CD4-positive, alpha-beta T cell treated with Interleukin-4 for 4 hours (primary cell): ENCODE measurements at places on chromosomes 13 and 19.
A peak's percentile ranks its signal among the peaks of the same experiment; 100 is the strongest.

DNA sequence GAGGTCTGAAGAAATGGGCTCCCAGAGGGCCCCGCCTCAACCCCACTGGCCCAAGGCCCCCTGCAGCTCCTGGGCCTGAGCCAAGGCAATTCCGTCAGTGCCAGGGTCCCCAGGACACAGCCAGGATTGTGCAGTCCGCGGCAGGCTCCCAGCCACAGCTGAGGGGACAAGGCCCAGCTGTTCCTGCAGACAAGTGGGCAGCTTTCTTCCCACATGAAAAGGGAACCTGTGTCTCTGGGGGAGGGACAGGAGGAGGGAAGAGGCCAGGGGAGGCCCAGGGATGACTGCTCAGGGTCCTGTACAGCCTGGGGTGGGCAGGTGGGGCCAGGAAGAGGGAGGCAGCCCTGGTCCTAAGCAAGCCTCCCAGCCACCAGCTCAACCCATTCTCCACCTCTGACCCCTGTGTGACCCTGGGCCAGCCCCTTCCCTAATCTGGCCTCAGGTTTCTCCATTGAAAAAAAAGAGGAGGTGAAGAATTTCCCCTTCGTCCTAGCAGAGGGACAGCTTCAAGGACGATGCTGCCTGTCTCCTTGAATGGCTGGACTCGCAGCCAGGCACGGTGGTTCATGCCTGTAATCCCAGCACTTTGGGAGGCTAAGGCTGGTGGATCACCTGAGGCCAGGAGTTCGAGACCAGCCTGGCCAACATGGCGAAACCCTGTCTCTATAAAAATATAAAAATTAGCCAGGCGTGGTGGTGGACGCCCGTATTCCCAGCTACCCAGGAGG lies 20.5 kb upstream of the VSTM2B start:
- no peak for DNase-seq

GRCh38 chr13:105518086-105518485 lies 1017.4 kb downstream of the EFNB2 start:
- DNase-seq, result no peak

DNA sequence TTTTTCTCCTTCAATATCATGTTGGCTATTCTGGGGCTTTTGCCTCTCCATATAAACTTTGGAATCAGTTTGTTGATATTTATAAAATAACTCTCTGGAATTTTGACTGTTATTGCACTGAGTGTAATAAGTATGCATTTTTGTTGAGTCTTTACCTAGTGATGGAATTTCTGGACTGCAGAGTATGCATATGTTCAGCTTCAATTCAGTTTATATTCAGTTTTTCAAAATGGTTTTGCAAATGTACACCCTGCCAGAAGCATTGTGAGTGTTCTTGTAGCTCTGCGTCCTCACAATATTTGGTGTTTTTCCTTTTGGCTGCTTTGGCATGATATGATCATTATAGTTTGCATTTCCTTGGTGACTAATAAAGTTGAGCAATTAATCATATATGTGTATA lies 43.1 kb downstream of the RASL11A start:
- no peak for DNase-seq

DNA sequence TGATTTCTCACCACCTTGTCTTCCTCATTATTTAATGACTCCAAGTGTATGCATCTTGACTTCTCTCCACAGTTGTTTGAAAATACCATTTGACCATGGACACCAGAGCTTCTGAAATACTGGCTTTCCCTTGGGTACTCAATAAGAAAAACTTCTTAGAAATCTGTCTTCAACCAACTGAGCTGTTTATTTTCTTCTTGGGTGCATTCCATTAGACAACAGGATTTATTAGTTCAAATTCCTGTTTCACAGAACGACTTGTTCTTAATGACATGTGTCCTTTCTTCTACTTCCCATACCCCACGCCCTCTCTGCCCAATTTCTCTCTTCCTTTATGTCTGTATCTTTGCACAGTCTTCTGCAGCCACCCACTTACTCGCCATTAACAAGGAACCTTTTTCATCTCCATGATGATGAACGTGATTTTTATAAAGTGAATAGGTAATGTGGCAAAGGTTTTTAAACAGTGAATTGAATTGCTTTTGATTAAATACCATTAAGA lies 11.3 kb upstream of the ITM2B start:
- no peak for DNase-seq

DNA sequence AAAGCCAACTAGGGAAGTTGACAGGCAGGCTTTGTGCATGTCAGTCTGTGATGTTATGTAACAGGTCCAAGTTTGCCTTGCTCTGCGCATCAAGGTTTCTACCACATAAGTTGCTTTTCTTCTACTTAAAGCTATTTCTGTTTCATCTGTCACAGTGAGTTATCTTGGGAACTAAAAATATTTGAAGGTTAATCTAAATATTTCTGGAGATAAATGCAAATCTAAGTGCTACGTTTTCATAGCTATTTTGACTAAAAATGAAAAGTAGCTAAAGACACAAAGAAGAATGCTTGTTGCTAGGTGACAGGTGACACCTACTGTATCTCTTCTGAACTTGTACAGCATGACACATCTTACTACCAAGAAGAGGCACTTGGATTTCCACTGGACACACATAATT lies 135.6 kb downstream of the KLF12 start:
- DNase-seq, result peak; percentile 31

DNA sequence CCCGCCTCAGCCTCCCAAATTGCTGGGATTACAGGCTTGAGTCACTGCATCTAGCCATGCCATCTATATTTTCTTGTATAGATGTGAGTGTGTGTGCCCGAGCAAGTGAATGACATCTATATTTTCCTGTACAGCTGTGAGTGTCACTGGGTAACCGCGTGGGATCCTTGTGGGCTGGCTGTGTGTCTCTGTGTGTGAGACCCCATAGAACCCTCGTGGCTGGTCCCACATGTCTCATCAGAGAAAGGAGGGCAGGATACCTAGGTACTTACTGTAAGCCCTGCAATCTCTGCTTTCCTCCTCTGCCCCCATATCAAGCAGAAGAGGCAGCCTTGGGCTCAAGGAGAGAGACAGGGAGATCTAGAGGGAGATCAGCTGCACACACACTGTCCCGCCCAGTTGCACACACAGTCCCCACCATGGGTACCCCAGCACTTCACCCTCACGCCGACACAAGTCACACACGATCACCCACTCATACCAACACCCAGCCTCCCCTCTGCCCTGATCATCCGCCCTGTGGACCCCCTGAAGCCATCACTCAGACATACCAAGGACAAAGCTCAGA lies 655 bp downstream of the DENND1C start:
- peak; percentile 19 for DNase-seq

GRCh38 chr13:35621989-35622388 lies 145.5 kb upstream of the MAB21L1 start:
- DNase-seq, result no peak

DNA sequence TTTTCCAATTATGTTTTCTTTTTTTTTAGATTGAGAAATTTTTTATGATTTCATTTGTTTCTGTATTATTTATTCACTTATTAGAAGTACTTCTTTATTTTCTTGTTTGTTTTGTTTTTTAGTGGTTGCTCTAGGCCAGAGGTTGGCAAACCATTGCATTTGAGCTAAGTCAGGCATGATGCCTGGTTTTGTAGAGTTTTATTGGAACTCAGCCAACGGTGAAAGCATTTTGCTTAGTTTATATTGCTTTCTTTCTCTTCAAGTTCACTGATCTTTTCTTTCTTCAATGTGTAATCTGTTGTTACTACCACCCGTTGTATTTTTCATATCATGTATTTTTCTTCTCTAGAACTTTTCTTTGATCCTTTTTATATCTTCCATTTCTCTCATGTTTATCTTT lies 19.7 kb downstream of the ZNF567 start:
- no peak for DNase-seq

DNA sequence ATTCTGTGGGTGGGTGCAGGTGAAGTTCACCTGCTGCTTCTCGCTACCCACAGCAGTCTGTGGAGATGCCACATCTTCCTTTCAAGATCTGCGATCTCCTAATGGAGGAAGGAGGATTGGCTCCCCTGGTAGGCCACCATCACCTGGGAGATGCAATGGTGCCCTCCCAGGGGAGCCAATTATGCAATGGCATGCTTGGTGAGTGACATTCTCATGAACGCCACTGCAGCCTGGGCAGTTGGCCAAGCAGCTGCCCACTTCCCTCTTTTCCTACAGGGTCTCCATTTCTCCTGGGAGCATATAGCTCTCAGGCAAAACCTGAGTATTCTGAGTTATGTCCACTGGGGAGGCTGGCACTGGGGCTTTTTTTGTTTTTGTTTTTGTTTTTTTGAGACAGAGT lies 83.5 kb upstream of the KCTD15 start:
- DNase-seq, result no peak

DNA sequence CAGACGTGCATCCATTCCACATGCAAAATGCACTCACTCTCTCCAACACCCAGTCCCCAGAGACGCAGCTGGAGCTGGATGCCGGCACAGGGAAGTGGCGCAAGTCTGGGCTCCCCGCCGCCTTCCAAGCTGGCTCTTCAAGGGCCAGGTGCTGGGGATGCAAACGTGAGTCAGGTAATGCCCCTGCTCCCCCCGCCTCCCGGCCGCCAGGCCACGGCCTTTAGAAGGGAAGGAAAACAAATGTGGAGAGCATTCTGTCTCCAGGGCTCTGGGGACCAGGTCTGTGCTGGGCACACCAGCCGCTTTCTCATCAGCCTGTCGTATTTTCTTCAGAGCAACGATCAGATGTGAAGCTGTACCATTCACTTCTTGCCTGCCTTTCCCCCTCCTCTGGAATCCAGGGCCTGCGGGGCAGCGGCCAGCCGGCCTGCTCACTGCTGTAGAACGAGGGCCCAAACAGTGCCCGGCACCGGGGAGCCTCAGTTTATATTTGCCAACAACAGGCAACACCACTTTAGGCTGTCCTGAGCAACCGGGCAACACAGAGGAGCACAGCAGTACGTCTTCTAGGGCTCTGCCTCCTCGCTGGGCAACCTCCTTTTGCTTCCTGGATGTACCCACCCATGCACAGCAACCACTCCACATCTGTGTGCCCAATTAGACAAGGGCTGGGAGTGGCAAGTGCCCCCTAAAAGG lies 3.8 kb downstream of the RAB20 start:
- DNase-seq, result no peak

GRCh38 chr13:102999499-102999898 lies 66.7 kb downstream of the SLC10A2 start:
- no peak for DNase-seq

DNA sequence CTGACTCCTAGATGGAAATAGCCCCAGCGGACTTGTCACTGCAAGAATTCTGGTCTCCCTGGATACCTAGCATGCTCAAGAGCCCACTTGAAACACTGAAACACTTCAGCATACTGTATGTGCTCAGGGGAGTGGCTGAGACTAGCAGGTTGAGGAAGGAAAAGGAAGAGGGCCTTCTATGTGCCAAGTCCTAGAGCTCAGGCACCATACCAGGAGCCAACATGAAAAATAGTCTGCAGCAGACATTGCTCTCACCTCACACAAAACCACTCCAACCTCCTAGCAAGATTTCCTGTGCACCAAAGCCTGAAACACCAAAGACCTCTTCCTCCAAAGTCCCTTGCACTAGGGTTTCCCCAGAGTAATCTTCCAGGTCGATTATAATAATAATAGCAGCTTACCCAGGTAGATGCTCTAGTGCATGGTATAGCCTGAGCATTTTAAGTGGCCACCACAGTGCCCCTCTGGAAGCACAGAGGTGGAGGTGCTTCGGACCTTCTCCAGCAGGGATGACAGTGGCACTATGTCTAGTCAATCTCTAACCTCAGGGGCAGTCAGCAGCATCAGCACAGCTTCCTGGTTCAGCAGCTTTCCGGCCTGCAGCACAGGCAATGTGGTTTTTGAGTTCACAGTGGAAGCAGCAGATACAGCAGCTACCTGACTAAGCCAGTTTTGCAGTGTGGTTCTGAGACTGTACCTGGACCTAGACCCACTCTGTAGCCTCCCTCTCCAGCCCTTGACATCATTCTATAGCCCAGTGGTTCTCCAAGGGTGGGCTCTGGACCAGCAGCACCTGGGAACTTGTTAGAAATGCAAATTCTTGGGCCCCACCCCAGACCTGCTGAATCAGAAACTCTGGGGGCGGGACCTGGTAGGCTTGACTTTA lies 45.6 kb upstream of the UBE2L5 start:
- DNase-seq, result peak; percentile 81

- DNase-seq, result no peak
Measured at GRCh38 chr13:51815848-51816247, 11.9 kb upstream of the DHRS12 start.

DNA sequence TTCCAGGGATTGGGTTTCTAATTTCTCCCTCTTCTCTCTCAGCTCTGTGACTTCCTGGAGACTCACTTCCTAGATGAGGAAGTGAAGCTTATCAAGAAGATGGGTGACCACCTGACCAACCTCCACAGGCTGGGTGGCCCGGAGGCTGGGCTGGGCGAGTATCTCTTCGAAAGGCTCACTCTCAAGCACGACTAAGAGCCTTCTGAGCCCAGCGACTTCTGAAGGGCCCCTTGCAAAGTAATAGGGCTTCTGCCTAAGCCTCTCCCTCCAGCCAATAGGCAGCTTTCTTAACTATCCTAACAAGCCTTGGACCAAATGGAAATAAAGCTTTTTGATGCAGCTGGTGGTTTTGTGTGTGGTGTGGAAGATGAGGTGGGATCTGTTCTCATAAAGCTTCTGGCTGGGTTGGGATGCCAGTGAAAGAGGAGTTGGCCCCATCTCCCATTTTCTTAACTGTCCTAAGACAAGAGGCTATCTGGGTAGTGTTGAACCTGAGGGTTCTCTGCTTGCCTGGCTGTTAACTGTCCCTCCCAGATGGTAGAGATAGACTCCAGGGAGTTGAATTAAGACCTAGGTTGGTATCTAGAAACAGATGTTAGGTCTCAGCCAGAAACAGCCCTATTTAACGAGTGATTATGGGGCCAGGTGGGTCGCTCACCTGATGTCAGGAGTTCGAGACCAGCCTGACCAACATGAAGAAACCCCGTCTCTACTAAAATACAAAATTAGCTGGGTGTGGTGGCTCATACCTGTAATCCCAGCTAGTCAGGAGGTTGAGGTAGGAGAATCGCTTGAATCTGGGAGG lies 1.6 kb downstream of the FTL start:
- DNase-seq, result no peak

GRCh38 chr13:76754414-76754813 lies 131.8 kb downstream of the KCTD12 start:
- no peak for DNase-seq

DNA sequence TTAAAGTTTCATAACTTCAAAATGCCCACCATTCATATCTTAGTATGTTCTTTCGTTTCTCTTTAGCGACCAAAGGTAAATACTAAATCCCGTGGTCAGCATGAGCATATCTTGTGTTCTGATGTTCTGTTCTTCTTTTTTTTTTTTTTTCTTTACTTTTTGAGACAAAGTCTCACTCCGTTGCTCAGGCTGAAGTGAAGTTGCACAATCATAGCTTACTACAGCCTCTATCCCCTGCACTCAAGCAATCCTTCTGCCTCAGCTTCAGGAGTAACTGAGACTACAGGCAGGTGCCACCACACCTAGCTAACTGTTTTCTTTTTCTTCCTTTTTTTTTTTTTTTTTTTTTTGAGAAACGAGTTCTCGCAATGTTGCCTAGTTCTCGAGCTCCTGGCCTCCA lies 60.9 kb upstream of the ATP12A start:
- no peak for DNase-seq
